SK-N-SH treated with all-trans-retinoic acid at 6 μM for 48 hours (cell line): ENCODE measurements at places on chromosomes 4 and X.

GRCh38 chr4:82381661-82382296 lies 8.0 kb upstream of the HNRNPD start:
- no peak for ATAC-seq

DNA sequence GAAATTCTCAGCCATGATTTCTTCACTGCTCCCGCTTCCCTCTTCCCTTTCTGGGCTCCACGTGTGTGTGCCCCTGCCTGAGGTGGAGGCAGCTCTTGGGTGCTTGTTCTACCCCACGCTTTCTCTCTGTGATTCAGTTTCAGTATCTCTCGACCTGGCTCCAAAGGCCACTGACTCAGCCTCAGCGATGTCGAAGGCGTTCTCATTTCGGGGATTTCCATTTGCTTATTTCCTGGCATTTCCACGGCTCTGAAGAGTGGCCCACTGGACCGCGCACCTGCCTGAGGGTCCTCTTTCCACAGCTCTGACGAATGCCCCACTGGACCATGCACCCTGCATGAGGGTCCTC lies 52.4 kb downstream of the GAK start:
- ATAC-seq = no peak

DNA sequence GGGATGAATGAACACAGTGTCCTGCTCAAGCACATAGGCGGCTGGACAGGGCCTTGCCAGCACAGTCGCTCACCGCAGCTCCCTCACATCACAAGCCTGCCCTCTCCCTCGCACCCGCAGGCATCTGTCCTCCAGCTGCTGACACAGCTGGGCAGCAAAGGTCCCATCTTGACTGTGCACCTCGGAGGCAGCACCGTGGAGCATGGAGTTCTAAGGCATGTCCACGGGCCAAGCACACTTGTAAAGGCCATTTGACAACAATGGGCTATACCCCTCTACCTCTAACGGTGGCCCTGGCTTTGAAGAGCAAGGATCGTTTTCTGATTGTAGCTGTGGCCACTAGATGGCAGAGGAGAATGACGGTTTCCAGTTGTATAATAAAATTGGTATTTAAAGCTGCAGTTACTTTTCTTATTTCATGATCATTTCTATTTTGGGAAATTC lies 53.8 kb downstream of the APLN start:
- peak; percentile 64 for ATAC-seq

GRCh38 chr4:91092398-91092980 lies 965.3 kb downstream of the CCSER1 start:
- no peak for ATAC-seq

- ATAC-seq = no peak
These were observed 138.0 kb upstream of the BOD1L1 start for GRCh38 chr4:13765539-13765938.

- ATAC-seq = no peak
These were observed 24.5 kb upstream of the WDR1 start for GRCh38 chr4:10140866-10141759.

GRCh38 chr4:169330095-169330494 lies 59.3 kb upstream of the SH3RF1 start:
- no peak for ATAC-seq

GRCh38 chr4:176479767-176480166 lies 160.0 kb downstream of the SPCS3 start:
- no peak for ATAC-seq

- ATAC-seq = no peak
These were observed 348.1 kb downstream of the RAPGEF2 start for GRCh38 chr4:159451006-159451405.

GRCh38 chrX:134650701-134651100 lies 7.6 kb downstream of the PLAC1 start:
- ATAC-seq = no peak

DNA sequence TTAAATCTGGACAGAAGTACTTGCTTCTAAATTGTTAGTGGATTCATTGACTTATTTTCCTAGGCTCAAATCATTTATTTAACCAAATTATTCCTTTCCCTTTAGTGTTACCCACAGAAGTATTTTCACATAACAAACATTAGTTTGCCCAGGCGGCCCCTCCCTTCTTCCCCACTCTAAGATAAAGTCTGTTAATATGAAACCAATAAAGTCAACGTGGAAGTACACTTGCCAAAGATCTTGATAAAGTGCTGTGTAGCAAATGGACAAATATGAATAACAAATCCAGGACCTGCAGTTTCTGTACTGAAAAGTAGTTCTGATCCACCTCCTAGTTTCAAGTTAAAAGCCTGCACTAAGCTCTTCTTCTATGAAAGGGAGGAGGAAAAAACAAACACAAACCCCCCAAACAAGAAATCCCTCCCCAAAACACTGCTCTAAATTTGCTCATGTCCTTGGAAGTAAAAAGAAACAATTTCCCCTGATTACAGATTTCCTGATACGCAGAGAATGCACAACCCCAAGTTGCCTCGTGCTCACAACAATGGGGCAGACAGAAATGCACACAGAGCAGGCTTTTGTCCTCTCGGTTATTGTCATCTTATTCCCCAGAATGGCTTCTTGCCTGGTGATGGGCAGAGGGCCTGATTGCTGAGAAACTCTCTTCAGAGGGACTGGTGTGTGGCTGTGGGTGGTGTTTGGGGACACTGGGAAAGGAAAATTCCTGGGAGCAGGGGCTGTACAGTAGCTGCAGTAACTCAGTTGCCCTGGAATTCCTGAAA lies 23.2 kb downstream of the TMSB4X start:
- ATAC-seq = peak; percentile 49

- ATAC-seq = no peak; the same call in 2 of the 3 replicates
These were observed 66.0 kb downstream of the TRMT44 start for GRCh38 chr4:8506373-8507195.

DNA sequence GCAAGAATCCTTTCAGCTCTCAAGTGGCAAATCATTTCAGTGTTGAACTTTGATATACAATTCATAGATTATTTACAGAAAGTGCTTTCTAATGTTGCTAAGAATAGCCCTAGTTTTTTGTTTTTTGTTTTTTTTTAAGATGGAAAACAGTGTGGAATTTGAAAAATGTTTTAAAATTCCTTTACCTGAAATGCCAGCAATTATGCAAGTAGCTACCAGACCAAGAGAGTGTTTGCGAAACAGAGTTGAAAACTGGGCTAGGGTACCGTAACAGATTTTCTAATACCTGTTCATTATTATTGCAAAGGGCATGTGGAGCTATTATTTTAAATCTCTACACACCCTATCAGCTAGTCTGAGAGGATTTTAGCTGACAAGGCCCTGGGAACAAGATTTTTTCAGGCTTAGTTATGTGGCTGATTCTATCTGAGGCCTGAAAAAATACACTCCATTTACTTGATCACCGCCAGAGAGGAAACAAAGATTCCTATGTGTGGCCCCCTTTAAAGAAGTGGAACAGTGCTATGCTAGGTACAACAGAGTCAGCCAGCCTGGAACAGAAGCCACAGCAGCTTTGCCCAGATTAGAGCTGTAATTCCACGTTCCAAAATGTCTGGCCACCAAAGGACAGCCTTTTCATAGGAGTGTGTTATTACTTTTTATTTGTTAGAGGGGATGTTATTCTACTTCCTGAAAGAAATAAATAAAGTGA lies 46.9 kb upstream of the SLC39A8 start:
- ATAC-seq = no peak

GRCh38 chr4:80138551-80139538 lies 58.5 kb upstream of the PRDM8 start:
- peak; percentile 71 for ATAC-seq

DNA sequence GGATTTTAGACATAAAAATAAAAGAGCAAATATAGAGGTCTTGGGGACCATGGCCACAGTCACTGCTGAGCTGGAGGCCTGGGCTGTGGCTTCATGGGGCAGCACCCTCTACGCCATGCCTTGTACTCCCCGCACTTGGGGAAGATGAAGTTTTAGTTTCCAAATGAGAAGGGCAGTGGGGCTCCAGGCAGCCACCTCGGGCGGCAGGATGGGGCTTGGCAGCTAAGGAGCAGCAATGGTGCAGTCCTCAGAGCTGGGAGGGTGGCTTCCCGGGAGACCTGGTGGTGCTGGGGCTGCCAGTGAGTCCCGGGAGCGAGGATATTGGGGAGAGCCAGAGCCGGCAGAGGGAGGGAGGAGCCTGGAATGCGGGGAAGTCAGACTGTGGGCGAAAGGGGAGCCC lies 2.4 kb downstream of the CXCR3 start:
- no peak for ATAC-seq

GRCh38 chr4:24141836-24142235 lies 252.0 kb upstream of the PPARGC1A start:
- no peak for ATAC-seq
